Erythroblast (primary cell): ENCODE measurements at places on chromosomes 2 and 18.

DNA sequence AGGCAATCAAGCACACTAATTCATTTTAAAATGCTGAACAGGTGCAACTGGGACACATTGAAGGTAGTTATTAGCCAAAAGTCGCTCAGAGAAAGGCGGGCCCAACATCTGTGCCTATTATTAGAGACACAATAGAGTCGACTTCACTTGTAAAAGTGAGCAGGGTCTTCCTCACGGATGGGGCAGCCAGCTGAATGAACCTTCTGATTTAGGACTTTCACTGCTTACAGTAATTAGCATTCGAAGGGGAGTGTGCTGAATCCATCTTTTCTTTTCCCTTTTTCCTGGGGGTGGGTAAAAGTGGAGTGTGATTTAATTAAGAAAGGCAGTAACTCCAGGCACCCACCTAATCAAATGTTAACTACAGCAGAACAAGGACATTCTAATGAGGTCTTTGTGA is 677.7 kb downstream of the DCDC2C start:
- no peak for DNase-seq

DNA sequence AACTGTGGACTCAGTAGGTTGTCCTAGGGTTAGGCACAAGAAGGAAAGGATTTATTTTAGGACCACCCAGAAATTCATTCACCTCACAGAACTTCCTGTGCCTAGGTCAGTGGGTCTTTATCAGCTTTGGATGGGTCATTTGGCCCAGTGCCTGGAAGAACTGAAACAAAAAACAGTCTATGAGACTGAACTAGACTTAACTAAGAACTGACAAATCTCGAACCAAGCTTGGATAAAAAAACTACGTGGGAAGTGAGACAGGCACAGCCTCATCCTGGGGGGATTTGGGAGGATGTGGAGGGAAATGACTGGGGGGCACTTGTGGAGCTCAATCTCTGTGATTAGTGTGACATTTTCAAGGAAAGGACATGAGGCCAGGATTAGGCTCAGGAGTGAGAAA is 2.3 kb upstream of the OST4 start:
- no peak for DNase-seq

DNA sequence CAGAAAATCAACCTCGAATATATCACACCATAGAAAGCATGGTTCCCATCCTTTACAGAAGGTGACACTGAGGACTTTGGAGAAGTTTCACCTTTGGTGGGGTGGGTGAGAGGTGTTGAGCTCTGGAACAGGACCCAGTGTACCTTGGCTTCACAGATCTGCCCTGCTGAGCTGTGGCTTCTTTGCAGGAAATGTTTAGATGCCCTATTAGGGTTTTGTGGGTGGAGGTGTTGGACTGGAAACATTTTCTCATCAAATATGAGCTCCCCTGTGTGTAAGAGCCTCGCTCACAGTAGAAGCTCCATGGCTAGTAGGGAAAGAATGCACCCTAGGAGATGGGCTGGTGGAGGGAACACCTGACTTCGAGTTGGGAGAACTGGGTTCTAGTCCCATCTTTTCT is 55.6 kb downstream of the RPL37A start:
- no peak for DNase-seq

DNA sequence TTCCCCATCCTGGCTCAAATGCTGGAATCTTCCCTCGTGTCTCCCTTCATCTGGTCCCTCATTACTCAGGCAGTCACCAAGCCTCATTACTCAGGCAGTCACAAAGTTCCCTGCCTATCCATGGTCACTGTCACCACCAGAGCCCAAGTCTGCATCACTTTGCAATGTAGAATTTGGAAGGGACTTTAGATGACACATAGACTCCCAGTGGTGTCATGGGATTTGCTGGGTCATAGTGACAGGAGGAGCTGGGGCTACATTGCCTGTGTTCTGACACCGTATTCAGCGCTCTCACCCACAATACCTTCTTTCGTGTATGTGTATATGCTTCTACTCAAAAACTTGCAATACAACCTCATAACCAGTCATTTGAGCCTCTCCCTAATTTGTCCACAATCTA is 2.1 kb upstream of the EMILIN1 start:
- no peak for DNase-seq

DNA sequence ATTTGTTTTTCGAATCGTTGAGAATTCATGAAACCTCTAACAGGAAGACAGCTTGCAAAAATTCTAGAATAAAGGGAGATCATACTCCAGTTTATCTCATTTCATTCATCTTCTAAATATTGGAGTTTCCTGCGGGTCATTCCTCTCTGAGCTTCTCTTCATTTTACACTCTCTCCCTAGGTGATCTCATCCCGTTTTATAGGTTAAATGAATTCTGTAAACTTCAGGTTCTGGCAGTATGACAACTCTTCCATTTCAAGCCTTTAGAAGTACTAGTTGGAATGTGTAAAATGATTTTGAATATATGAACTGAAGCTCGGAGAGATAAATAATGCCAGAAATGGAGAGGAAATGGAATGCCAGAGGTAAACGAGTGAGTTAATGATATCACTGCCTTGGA is 312.4 kb downstream of the METTL4 start:
- no peak for DNase-seq

DNA sequence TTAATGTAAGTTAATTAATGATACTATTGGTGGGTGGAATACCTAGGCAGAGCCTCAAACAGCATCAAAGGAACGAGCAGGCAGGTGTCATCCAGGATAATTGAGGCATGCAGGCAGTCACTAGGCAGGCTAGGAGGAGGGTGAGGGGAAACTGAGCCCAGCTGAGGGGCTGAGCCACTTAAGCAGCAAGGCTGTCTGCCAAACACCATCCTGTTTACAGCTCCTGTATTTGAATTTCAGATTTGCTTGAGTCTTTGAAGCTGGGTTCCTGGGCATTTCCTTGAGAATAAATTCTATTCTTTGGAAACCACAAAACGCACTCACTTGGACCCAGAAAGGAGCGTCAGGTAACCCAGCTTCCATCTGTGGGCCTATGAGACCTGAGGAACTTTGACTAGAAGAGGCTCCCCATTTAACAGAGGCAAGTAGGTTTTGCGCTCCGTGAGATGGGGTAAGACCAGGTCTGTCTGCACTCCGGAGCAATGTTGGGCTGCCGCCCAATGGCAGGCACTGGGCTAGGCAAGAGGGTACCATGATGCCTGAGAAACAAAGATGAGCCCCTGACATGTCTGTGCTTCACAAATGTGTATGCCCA is 2.0 kb downstream of the EDAR start:
- DNase-seq: no peak

DNA sequence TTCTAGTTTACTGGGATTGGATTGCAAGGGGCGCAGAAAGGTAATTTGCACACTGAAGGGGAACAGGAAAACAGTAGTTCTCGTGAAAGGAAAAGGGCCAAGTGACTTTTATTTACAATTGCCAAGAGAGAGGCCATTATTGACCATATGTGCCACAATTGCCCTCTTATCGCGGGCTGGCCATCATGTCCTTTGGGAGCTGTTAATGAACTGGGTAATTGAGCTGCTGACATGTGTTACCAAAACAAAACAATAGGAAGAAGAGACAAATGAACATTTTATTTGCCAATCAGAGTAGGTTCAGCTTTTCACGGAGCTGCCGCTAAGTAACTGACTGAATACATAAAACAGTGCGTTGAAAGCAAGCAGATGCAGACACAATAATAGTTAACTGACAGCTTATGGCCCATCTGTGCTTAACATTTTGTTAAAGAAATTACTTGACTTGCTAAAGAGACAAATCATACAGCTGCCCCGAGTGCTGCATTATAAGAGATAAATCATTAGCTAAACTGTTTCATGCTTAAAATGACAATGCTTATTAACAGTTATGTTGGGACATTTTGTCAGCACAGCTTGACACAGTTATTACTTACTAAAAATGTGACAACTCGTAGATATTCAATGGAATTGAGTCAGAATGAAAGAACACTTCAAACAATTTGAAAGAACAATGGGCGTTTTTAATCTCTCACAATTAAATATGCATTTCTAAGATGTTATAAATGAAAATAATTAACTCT is 57.5 kb downstream of the PAX3 start:
- DNase-seq: no peak

DNA sequence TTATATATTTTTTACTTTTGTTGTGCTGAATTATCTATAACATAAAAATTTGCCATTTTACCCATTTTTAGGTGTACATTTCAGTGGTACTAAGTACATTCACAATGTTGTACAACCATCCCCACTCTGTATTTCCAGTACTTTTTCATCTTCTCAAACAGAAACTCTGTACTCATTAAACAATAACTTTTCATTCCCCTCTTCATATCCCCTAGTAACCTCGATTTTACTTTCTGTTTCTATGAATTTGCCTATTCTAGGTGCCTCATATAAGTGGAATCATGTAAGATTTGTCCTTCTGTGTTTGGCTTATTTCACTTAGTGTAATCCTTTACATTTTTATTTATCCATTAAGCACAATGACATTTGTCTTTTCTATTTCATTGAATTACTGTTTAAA is 51.3 kb downstream of the GTF2A1L start:
- DNase-seq: no peak

DNA sequence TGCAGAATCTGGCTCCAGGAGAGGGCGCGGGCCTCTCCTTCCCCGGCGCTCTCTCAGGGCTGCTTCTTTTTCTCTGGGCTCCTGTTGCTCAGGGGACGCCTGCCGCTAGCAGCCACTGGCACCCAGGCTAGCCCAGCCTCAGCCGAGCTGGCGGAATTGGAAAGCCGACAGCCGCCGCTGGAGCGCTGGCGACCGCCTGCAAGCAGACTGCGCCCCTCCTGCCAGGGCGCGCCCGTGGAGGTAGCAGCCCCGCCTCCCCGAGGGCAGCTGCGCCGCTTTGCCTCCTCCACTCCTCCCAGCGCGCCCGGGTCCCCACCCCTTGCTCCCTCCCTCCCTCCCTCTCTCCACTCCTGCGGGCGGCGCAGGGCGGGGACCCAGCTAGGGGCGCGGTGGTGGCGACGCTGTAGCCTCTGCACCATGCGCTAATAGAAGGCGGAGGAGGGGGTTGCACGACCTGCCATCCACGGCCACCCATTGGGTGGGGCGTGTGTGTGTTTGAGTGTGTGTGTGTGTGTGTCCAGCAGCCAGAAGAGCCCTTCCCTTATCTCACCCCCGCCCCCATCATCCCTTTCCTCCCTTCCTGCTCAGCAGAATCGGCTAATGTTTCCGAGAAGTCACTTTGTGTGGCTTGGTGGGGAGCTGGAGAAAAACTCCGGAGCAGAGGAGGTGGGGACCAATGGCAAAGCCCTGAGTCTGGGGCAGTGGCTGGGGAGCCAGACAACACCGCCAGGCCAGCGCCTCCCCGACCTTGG is at the start of gene SCN9A:
Gene SCN9A, minus strand, starts transcription at position 209 of the 752 bp plus-strand sequence. CDS start 64,188 bp downstream, outside the sequence.
- peak; percentile 83 for DNase-seq

DNA sequence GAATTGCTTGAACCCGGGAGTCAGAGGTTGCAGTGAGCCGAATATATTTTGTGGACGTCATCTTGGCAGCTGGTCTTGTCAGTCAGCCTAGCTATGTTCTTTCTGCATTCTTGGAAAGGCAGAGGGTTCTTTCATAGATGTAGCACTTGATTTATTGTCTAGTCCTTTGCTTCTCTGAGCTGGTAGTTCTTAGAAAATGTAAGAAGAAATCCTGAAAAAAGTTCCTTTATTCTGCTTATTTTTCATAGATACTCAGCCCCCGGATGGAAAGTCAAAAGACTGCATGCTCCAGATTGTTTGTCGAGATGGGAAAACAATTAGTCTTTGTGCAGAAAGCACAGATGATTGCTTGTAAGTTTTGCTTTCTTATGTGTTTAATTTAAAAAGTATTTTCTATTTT is 21.3 kb downstream of the PLEKHB2 start:
- no peak for DNase-seq

- no peak for DNase-seq
These were observed 150.8 kb downstream of the PXDN start for GRCh38 chr2:1593371-1594122.

DNA sequence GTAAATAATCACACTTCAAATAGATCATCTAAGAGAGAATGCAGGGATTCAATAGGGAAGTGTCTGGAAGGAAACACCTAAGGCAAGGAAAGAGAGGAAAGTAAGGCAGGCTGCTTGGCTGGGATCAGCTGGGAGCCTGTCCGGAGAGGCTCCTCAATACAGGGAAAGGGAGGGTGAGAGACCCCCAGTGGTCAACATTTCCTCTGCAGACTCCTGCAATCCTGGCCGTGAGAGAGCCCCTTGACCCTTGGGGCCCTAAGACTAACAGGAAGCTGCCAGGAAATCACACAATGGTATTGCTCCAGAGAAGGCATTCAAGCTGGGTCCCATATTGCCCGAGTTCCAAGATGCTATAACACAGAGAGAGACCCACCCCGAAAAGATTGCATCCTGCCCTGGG is 549.4 kb downstream of the NYAP2 start:
- no peak for DNase-seq

GRCh38 chr2:118968042-118968441 is 26.0 kb downstream of the MARCO start:
- DNase-seq: no peak

DNA sequence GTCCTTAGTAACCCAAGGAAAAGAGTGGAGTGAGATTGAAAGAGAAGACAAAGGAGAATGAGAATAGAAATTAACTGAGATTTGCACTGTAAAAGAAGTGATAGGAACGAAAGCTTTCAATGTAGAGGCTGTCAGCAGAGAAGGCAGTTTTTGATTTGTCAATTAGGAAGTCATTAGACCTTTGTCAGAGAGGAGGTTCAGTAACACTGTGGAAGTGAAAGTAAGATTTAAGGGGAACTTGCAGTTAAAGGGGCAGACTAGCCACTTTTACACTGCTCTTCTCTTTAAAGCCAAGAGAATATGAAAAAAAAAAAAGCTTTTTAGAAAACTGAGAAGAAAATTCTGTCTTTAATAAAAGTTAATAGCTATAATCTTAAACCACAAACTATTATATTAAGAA is 11.5 kb upstream of the KYNU start:
- no peak for DNase-seq

DNA sequence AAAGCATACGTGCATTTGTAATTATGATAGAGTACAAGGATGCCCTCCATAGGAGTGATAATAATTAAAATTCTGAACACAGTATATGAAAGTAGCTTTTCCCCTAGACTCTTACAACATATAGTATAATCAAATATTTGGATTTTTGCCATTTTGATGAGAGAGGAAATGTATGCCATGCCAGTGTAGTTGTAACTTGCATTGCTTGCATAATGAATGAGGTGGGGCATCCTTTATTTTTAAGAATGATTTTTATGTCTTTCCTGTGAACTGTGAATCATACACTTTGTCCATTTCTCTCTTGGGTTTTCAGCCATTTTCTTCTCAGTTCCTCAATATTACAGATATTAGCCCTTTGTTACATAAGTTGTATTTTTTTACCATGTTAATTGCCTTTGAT is 197.5 kb downstream of the SCG2 start:
- DNase-seq: no peak

DNA sequence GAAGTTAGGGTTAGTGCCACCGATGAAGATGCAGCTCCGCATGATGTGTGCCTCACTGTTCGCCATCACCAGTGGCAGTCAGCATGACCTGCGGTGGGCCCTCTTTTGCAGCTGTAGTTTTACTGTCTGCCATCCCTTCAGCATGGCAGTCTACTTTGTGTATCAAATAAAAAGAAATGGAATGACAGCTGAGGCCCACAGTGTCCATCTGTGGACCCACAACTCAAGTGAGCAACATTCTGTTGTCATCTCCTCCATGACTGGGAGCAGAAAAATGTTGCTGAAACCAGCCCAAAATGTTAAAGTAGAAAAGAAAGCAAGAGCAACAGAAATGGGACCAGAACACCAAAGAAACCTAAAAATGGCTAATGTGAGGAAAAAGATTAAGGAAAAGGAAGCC is 128.7 kb downstream of the MEP1B start:
- no peak for DNase-seq
